ENCODE measurements at places on chromosomes 5 and 9.

- no peak for DNase-seq
These were observed 6.8 kb upstream of the CXXC5 start for GRCh38 chr5:139641116-139642080.

DNA sequence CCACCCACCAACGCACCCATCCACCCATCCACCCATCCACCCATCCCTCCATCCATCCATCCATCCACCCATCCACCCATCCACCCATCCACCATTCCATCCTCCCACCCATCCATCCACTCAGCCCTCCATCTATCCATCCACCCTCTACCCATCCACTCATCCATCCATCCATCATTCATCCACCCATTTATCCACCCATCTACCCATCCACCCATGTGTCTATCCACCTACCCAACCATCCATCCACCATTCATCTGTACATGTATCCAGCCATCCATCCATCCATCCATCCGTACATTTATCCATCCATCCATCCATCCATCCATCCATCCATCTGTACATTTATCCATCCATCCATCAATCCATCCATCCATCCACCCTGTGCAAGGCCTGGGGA, 11.1 kb upstream of the VAV2 start:
- DNase-seq = no peak

GRCh38 chr5:11334404-11334803, 569.8 kb downstream of the CTNND2 start:
- DNase-seq = no peak

DNA sequence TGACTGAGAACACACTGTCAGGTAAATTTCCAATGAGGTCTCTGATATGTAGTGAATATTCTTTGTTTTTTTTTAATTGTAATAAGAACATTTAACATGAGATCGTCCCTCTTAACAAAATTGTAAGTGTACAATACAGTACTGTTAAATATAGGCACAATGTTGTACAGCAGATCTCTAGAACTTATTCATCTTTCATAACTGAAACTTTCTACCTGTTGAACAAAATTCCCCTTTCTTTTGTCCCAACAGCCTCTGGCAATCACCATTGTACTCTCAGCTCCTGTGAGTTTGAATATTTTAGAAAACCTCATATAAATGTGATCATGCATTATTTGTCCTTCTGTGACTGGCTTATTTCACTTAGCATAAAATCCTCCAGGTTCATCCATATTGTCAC, 10.6 kb upstream of the PRLR start:
- no peak for DNase-seq

GRCh38 chr5:175596761-175597189, 61.1 kb upstream of the HRH2 start:
- DNase-seq = no peak

DNA sequence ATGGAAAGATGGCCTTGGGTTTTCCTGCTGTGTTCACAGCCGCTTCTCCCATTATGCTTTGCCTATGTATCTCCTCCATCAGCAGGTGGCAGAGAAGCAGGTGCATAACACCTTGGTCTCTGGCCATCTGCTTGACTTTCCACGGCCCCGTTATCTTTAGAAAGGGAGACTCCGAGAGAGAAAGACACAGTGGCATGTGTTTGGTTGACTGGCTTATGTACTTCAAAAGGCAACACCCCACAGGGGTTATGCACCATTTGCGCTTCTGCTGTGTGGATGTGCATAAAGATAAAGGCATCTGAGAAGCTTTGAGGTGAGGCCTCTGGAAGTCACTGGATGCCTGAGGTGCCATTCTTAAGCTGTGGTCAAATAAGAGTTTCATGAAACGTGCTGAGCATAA, 138.4 kb downstream of the EGFLAM start:
- no peak for DNase-seq

DNA sequence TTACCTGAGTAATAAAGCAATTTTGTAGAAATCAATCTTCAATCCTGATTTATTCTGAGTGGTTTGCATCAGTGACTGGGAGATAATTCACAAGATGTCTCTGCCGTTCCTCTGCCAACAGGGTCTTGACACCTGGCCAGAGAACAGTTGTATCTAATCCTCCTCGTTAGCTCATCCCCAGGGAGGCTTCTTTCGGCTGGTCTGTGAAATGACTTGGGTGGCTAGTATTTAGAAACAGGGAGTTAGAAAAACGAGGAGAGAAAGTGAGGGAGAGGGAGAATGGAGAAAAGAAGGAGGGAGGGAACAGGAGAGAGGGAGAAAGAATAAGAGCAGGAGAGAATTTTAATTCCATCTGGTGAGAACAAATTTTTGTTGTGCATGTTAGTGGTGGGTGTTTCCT, 600.2 kb upstream of the TLE4 start:
- DNase-seq = no peak

- no peak for DNase-seq
These were observed 69.5 kb downstream of the GRIA1 start for GRCh38 chr5:153559926-153560325.

GRCh38 chr9:108333530-108333983, 522.2 kb downstream of the ACTL7B start:
- no peak for DNase-seq

DNA sequence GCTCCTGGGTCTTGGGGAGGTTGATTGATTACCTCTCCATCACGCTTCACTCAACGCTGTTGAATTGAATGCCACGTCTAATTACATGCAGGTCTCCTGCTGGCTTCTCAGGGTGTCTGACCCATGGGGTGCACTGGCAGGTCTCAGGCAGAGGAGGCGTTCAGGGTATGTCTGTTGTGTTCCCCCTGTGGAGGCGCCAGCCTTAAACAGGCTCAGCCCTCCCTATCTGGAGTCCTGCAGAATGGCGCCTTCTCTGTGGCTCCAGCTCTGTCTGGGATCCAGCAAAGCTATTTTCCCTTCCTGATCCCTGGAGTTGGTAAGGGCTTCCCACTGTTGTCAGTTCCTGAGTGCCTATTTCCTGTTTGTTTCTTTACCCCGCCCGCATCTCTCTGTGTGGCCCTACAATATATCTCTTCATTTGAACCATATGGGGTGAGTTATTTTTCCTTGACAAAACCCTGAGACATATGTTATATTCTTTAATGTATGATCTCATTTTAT, 150.0 kb downstream of the NTRK2 start:
- no peak for DNase-seq

- peak; percentile 61 for DNase-seq
These were observed 124.8 kb downstream of the HSD17B3 start for GRCh38 chr9:96177005-96177718.

DNA sequence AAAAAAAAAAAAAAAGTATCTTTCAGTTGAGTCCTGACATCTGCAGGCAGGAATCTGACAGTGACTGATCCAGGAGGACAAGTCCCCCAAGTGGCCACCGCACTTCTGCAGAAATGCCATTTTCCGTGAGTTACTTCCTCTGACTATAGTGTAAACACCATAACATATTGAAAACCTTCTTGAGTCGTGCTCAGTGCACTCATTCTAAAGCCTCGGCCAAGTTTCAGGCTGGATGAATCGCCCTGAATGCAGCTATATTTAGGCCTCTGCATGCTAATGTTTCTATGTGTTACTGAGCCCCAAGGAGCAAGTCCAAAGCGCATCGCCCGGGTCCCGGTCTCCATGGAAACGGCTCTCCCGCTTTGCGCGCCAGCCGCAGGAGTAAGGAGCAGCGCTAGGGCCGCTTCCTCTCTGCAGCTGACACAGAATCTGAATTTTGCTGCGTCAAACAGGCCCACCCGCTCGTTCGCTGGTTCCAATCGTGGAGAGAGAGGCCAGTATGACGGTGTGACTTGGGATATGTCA, 335.4 kb downstream of the MSX2 start:
- peak; percentile 53 for DNase-seq

GRCh38 chr5:10538103-10538788, 25.6 kb upstream of the ANKRD33B start:
- no peak for DNase-seq

DNA sequence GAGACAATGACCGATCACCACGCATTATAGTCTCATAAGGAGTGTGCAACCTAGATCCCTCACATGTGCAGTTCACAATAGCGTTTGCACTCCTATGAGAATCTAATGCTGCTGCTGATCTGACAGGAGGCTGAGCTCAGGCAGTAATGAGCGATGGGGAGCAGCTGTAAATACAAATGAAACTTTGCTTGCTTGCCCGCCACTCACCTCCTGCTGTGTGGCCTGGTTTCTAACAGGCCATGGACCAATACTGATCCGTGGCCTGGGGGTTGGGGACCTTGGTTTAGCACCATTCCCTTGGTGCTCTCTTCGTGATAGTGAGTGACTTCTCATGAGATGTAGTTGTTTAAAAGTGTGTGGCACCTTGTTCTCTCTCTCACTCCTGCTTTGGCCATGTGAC, 50.2 kb downstream of the PRLR start:
- DNase-seq = no peak

- no peak for DNase-seq
These were observed 155.0 kb downstream of the NFIB start for GRCh38 chr9:14158916-14159315.

DNA sequence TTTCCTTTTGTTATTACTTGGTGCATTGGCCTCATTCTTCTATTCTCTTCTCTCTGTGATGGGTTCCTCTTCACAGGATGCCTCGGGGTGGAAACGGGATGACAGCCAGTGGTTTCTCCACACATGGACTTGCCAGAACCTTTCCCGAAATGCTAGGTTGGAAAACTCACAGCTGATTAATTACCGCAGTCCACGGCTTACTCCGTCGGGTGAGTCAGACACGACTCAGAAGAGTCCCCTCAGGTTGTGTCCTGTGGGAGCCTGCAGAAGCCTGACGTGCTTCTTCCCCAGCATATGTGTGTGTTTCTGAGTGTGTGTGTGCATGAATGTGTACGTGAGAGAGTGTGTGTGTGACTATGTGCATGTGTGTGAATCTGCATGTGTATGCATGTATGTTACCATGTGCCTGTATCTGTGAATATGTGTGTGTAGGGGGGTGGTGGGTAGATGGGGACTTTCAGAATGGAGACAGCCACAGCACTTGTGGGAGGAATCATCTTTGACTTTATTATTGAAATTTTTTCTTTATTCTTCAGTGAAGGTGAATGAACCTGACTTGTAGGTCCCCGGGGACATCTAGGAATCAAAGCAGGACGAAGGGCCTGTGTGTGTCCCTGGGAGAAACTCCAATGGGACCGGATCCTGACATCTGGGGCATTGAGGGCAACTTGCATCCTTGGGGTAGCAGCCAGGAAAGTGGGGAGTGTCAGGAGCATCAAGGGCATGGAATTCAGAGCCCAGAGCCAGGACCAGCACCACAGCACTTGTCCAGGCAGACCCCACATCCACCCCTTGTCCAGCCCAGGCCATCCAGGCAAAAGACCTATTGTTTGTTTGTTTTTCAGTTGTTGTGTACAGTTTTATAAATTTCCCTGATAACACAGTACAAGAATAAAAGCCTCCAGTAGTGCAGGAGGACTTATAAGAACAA, 21.9 kb upstream of the MED10 start:
- DNase-seq = no peak

DNA sequence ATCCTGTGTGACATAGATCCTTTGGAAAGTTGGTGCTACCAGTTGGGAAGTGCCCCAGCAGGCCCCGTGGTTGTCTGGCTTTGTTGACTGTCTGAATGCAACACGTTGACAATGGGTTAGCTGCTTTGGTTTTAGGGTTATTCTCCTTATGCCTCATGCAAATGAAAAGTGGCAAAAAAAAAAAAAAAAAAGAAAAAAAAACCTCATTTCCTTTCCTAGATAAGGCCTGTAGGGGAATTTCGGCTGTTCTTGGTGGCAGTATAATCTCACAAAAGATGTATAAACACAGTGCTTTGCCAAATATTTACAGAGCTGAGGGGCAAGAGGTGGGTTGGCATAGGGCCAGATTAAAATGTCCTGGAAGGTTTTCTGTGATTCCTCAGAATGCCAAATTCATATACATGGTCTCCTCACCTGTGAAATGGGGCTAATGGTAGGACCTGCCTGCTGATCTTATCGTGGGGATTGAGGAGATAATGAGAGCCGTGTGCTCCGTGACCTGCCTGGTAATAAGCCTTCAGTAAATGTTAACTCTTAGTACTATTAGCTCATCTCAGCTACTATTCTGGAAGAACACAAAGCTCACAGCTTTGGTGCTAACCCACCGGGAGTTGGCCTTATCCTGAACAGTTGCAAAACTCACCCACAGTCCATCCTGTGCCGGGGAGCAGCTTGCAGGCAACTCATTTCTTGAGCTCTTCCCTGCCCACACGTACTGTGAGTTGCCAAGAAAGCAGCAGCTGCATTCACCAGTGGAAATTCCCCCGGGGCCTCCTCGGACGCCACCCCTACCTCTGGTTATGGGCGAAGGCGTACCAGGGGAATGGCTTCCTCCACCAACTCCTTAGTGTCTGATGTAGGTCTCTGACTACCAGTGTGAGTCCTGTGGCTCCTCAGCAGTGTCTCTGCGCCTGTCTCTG, 220.3 kb downstream of the NR3C1 start:
- no peak for DNase-seq

DNA sequence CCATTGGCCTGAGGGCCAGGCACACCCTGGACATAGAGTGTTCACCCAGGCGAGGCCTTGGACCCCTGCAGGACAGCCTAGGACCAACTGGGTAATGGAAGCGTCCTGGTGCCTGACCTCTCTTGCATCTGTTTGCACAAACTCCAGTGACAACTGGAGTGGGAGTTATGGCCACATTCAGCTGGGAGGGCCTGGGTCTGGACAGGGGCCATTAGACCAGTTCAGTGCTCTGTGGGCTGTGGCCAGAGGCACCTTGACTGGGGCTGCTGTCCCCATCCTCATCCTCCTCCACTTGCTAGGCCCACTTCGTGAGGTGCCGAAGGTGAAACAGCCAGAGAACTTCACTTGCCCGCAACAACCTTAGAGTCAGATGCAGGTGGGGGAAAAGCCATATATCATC, 372.7 kb upstream of the IRX1 start:
- DNase-seq = no peak

GRCh38 chr9:117095081-117095480, 319.8 kb downstream of the ASTN2 start:
- no peak for DNase-seq

- no peak for DNase-seq
These were observed 5.4 kb downstream of the ROPN1L start for GRCh38 chr5:10447041-10447440.

DNA sequence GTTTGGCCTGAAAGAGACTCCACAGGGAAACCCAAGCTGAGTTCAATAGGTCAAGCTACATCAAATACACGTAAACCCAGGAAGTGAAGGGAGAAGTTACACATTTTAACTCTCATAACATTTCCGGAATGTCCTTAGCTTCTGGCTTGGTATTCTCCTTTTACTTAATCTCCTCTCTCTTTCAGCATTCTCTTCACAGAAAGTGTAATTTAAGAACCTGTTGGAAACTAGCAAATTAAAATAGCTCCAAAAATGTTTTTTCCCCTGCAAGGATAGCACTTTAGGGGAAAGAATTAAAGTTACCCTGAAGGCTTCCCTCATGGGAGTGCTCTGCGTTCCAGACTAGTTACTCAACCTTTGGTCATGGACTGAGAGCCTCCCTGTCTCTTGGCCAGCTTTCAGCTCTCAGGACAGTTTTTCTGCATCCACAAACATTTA, 292.7 kb upstream of the TARS1 start:
- DNase-seq = no peak
